A549 (cell line): ENCODE measurements at places on chromosomes 12 and 14.

DNA sequence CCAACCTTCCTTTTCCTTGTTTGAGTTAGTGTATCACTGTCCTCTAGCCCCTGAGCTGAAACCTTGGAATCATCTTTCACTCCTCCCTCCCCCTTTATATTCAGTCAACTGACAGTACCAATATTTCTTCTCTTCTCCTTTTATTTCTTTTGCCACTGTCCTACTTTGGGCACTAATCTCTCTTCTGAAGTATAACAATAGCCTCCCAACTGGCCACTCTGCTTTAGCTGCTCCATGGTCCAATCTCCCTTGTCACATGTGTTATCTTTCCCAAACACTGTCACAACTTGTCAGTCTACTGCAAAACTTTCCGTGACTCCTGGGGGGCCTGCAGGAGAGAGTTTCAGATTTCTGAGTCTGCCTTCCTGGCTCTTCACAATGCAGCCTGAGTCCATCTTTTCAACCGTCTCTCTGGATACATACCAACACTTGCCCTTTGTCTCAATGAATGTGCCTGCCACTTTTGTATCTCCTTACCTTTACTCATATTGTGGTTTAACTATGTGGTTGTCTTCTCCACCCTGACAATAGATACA, 471.2 kb downstream of the DIO2 start:
- DNase-seq: no peak

DNA sequence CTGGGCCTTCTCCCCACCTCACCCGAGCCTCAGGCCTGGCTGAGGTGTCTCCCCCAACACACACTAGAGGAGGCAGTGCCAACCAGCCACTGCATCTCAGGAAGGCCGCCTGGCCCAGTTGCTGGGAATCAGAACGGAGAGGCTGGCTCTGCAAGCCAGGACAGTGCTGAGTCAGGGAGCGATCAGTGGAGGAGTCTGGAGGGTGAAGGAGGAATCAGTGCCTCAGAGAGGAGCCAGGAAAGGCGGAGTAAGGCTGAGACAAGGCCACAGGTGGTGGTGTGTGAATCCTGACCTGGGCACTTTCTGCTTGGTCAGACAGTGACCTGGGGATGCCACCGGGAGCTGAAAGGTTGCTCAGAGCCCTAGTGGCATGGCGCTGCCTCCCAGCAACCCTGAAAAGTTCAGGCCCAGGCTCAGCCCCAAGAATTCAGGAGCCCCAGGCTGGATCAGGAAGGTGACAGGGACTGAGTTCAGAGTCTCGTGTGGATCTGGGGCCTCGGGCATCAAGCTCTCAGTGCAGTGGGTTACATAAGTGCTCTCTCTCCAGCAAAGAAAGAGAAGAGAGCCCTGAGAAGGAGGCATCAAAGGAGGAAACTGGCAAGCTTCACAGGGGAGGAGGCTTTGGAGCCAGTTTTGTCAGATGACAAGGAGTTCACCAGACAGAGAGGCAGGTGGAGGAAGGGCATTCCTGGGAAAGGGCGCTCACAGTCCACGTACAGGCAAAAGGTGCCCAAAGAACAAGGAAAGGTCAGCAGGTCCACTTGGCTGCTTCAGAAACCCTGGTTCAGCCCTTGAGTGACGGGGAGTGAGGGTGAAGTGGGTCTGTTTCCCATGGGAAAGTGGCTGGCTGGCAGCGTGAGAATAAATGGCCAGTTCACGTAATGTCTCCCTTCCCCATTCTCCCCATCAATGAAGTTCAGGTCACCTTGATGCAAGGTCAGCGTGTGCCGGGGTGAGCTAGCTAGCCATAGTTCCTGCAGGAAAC, 87.8 kb downstream of the ZFP36L1 start:
- no peak for DNase-seq

DNA sequence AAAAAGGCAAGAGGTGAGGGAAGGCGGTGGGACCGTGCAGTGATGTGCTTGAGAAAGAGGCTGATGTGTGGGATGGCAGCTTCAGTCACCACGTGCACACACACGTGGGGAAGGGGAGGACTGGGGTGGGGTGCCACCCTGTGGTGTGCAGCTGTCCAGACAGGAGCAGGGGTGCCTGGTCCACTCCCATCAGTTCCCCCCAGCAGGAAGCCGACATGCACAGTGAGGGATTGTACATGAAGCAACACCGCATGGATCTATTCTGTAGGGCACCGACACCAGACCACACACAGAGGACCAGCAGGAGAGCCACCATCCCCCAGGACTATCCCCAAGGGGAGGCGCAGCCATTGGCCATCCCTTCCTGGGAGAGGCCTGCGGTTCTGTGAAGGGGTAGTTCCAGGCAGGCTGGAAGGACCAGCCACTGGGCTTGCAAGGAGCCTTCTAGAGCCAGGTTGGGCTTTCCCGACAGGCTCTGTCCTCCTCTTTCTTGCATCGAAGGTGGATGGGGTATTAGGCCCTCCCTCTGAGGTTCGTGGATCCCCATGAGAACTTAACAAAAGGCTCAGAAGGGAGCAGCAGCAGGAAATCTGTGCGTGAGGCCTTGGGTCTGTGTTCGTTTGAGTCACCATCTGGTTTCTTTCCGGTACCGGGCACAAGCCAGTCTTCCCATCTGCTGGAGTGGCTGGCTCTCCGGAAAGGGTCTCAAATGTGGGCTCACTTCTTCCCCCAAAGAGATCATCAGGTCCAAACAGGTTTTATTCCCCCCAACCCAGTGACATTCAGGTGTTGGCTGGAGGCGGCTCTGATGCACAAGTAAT, 59.8 kb downstream of the PLEKHG3 start:
- DNase-seq: peak; percentile 65

DNA sequence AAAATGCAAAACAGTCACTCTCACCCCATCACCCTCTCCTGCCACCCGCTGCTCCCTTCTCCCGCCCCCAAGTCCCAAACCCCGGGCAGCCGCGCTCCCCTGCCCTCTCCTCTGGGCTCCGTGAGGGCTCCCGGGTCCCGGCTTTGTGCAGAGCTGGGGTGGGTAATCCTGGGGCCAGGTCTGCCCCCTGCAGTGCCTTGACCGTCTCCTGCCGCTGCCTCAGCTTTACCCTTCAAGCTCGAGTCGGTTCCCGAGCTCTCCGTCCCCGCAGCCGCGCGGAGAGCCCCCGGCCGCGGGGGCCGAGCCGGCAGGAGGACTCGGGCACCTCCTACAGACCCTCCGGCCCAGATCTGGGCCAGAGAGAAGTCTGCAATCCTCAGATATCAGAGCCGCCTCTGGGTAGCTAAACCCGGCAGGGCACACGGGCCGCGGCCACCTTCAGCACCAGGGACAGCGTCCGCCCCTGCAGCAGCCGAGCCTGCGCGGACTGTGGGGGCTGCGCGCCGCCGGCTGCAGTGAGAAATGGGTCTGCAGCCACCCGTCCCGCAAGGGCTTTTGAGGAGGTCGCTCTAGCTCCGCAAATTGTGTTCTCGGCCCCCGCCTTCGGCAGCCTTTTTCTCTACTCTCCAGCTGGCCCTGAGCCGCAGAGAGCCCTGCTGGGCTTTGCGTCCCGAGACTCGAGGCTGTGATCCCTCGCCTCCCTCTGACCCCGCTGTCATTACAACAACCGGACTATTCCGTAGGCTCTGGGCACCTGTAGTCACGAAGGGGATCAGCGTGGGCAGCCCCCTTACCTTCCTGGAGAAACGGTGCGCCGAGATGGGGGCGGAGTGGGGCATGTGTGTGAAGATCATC, 1.2 kb downstream of the PRMT8 start:
- DNase-seq: peak; percentile 33

DNA sequence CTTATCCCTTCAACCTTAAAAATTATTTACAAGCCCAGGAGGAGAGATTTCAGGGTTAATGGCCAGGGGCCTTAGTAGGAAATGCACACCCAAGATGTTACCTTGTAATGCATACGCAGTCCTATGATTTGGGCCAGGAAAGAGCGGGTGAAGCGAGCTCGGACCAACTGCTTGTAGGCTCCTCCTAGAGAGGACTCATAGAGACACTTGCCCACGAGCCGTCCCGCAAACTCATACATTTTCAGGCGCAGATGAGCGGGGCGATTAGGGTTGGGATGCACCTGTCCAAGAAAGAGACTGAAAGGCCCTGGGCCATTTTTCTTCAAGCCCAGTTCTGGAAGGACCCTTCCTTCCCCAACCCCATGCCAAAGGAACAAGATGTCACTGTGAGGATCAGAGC, 43.0 kb downstream of the AREL1 start:
- no peak for DNase-seq

DNA sequence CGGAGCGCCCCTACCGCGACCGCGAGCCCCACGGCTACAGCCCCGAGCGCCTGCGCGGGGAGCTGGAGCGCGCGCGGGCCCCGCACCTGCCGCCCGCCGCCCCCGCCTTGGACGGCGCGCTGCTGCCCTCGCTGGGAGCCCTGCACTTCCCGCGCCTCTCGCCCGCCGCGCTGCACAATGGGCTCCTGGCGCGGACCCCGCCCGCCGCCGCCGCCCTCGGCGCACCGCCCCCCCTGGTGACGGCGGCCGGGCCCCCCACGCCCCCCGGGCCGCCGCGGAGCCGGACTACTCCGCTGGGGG, 27.0 kb downstream of the LRCOL1 start:
- DNase-seq: no peak

GRCh38 chr12:2018391-2018790, 14.1 kb upstream of the DCP1B start:
- DNase-seq: no peak

DNA sequence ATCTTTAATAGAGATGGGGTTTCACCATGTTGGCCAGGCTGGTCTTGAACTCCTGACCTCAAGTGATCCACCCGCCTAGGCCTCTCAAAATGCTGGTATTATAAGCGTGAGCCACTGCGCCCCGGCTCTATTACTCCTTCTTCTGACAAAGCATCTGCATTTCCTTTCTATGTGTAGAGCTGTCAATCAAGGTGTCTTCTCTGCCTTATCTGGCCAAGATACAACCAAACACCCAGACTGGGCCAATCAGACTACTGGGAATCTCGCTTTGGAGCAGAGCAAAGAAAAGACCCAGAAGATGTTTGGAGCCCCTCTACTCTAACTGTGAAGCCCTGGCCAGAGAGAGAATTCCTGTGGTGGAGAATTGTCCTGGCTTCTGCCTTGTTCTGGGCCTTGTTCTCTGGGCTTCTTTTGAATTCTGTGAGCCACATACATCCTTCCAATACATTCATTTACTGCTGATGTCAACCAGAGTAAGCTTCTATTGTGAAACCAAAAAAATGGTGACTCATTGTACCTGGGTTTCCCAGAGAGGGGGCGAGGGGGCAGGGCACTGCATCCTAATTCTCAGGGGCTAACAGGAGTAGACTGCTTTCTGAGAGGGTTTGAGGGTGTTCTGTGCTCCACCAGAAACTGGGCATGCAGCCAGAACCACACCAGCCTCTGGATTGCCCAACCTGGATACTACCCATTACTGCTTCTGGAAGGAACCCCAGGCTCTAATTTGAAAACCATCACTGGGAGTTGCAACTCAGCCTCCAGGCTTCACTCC, 18.8 kb upstream of the FLVCR2 start:
- DNase-seq: peak; percentile 70

DNA sequence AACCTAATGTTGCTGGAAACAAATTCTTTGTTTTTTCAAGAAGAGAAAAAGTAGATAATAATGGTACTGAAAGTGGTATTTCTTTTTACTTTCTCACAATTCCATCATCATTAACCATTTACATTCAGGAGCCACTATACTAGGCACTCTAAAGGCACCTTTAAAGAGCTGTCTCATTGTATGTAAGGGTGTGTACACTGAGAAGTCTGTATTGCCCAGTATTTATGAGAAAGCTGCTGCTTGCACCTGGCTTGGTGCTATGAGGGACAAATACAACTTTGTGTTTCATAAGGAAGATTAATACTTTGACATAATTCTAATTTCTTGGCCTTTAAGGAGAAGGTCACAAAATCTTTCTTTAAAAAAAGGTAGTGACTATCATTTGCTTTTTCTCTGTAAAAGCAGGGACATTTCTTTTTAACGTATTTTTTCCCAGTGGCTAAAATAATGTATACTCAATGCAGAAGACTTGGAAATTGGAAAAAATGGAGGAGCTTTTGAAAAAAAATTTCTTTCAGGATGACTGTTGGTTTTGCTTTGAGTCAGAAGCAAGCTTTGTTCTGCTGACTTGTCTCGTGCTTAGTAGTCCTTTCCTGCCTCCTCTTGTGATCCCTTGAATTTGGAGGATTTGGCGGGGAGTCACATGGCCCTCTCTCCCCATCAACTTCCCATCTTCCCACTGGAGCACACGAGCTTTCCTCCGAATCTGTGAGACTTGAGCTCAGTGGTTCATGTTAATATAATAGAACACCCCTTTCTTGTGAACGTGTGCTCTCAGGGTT, 50.1 kb downstream of the RASSF3 start:
- no peak for DNase-seq

DNA sequence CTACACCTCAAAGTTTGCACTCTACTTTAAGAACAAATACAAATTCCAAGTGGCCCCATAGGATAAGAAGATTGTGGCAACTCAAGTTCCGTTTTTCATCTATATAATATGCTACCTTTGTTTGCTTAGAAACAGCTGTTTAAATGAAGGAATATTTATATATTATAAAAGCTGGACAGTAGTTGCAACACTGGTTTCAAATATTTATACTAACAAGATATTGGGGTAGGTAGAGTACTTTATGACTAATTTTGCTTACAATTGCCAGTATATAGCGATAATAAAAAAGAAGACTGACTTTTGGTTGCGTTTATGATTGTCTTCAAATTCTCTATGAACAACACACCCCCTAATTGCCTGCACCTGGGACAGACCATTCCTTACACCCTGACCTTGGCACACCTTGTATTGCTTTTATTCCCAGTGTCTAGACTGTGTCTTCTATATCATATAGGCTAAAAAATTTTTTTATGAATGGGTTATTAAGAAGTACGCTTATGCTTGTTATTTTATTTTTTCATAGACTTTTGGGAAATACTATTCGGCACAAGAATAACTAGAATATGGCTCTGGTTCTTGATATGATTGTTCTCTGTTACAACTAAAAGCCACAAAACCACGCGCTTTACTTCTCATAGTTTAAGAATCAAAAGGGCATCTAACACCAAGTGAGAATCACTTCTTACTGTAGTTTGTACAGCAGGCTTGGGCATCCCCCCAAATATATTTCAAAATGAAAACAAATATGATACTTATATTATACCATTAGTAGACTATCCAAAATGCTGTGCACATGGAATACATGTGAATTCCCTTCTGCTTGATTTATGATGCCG, 455.4 kb upstream of the DCN start:
- no peak for DNase-seq

- no peak for DNase-seq
These were observed 55.7 kb downstream of the APOBEC1 start for GRCh38 chr12:7610006-7610405.

DNA sequence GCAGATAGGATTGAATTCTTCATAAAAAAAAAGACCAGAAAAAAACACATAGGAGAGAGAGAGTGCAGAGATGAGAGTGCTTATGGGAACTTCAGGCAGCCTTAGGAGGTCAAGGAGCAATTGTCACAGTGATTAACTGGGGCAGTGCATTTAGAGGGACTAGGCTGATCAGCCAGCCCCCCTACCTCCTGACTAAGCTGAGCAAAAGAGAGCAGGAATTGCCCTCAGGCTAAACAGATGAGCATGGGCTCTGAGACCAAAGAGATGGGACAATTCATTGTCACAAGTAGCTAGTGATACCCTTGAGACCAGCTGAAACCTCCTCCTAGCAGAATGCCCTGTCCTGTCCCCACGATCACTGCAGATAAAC, 124.0 kb downstream of the BTG1 start:
- DNase-seq: no peak

DNA sequence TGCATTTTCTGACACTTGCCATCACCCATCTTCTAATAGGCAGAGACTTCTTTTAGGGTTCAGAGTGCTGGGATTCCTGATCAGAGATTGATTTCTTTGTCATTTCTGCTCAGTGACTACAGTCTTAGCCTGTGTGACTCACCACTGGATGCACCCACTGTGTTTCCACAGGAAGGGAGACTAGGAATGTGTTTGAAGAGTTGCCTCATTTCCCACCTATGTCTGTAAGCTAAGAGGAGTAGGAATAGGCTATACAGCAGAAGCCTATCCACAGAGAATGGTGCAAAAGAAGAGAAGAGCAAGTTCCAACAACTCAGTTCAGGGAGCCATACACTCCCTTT, 60.2 kb upstream of the ACTN1 start:
- peak; percentile 44 for DNase-seq
